ENCODE measurements at places on chromosomes 7 and 10. TPM values are rescaled to one million over a fixed set of nuclear protein-coding genes. Genes with fewer than 3 reads are reported as not detected.
A peak's percentile ranks its signal among the peaks of the same experiment; 100 is the strongest.

The ZEB1 gene
- 3.2 TPM for total RNA-seq

The NAT16 gene
- not detected for total RNA-seq

The DRGX gene
- not detected for total RNA-seq

The EIF3A gene
- 104 TPM for total RNA-seq

The NKX1-2 gene
- not detected for total RNA-seq

The PTN gene
- total RNA-seq: 1.2 TPM

DNA sequence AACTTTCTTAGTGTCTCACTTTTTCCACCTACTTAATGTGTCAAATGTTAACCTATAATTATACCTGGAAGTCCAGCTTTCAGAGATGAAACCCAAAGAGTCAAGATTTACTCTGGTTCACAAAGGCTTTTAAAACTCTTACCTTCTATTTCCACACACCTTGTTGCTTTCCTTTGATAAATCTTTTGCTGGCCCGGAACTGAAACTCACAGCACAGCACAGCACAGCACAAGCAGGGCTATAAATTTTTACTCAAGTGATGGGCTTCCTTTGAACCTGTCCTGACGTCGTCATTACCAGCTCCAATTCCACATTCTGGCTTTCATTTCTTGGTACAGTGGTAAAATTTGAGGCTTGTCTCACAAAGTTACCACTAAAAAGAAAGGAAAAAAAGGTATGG, 861.0 kb downstream of the SORCS3 start:
- H3K4me1 ChIP-seq: no peaks in the 10 kb centered on the region
- H3K4me3 ChIP-seq: no peak overlapping the region
- H3K27me3 ChIP-seq: no peaks in the 10 kb centered on the region
- no peak for DNase-seq
- H3K36me3 ChIP-seq: no peaks in the 10 kb centered on the region

DNA sequence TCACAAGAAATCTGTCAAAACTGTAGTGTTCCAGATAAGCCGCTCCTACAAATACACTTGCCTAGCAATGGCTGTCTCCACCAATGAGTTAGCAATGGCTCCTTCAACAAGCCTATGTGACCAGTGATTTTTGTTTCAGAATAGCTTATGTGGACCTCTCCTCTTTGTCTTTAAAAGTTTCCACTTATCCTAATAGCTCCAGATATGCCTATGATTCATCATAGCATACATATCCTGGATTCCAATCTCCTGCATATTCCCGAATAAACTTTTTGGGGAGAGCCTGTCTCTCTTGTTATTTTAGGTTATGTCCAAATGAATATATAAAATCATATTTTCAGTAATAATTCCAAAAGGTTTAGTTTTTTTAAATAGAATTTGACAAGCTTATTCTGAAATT, 510.6 kb downstream of the ARL4A start:
- H3K4me3 ChIP-seq: no peak overlapping the region
- H3K36me3 ChIP-seq: no peaks in the 10 kb centered on the region

GRCh38 chr7:154587792-154588191, 415.1 kb downstream of the PAXIP1 start:
- no peaks in the 10 kb centered on the region for H3K4me1 ChIP-seq
- H3K27ac ChIP-seq: no peak overlapping the region
- no peak overlapping the region for H3K4me3 ChIP-seq
- DNase-seq: no peak
- H3K36me3 ChIP-seq: no peaks in the 10 kb centered on the region

DNA sequence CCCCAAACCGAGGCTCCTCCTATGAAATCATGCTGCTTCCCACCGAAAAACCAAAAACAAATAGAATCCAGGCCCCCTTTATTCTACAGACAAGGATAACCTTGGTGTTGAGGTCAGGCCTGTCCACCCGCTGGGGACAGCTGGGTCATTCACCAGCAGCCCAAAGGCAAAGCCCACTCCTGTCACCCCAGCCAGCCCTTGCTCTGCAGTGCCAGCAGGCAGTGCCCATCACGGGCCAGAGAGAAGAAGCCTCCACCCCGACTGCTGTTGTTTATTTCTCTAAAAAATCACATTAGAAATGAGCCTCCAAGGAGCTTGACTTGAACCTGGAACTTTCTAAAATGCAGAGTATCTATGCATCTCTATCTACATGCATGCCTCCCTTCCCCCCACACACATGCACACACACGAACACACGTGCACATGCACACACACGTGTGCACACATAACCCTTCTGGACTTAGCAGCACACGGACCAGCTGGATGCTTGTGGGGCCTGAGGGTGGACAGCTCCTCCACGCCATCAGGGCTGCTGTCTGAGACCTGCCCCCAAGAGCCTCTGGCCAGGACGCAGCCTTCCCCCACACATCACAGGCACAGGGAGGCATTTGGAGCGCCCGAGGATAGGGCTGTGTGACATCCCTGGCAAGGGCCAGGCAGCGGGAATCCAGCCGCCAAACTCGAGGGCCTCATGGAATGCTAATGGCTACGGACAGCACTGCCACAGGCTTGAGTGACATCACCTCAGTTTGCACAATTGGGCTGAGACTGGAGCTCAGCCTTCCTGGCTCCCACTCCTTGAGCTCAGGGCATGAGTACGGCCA, 22.8 kb downstream of the PRKAG2 start:
- no peaks in the 10 kb centered on the region for H3K27me3 ChIP-seq
- H3K4me3 ChIP-seq: no peak overlapping the region
- no peak overlapping the region for H3K27ac ChIP-seq

GRCh38 chr10:24344279-24344678, 135.3 kb downstream of the KIAA1217 start:
- no peaks in the 10 kb centered on the region for H3K36me3 ChIP-seq
- H3K27me3 ChIP-seq: no peaks in the 10 kb centered on the region
- H3K4me3 ChIP-seq: peak overlapping the region; percentile 8
- H3K27ac ChIP-seq: peak overlapping the region; percentile 76
- peaks cover 31% of the 10 kb centered on the region for H3K4me1 ChIP-seq

- H3K4me1 ChIP-seq: no peaks in the 10 kb centered on the region
- no peak overlapping the region for H3K4me3 ChIP-seq
- DNase-seq: no peak
Measured at GRCh38 chr10:115866691-115867090, 406.3 kb downstream of the GFRA1 start.

DNA sequence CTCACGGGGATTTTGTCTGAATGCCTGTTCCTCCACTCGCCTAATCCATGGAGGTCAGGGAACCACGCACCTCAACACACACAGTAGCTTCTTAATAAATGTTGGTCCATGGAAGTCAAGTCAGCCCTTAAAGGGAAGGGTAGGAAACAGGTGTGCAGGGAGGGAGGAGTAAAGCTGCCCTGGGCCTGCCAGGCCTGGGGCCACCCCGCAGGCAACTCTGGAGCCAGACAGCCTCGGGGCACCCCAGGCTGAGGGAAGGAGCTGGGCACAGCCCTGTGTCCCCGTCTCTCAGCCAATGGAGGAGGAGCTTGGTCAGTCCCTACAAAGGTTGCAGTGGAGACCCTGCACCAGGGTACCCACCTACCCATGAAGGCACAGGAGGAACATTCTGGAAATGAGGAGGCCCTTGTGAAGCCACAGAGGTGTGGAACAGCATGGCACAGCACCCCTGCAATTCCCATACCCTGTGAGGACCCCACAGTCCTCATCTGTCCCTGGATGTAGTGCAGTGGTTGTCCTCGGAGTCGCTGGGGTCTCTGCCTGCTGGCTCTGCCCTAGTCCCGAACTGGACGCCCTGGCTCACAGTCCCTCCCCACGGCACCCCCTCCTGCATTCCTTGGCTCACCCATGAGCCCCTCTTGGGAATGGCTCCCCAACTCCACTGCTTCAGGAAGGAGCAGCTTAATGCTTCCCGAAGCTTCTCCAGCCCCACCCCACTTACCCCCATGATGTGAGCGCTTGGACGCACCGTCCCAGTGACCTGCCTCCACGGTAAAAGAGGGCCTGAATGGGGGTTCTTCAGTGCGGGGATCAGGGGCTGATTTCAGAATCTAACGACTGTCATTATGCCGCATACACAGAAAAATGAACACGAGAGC, 79.2 kb upstream of the INSIG1 start:
- no peaks in the 10 kb centered on the region for H3K36me3 ChIP-seq
- no peak overlapping the region for H3K27ac ChIP-seq
- H3K27me3 ChIP-seq: no peaks in the 10 kb centered on the region
- no peak overlapping the region for H3K4me3 ChIP-seq
- H3K4me1 ChIP-seq: peaks cover 30% of the 10 kb centered on the region

DNA sequence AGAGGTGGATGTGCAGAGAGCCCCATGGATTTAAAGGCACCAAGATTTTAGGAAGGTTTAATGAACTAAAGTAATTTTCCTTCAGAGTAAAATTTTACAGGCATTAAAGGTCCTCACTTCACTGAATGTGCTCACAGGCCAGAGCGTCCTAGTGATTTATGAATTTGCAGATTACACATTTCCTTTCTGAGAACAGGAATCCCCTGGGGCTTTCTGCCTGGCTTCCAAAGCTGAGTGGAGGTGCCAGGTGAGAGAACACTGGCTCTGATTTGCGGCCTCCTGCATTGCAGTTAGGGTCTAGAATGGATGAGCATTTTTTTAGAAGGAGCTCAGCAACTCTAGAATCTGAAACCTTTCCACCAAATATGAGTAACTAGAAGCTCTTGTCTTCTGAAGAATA, 194.3 kb downstream of the SORCS3 start:
- no peak overlapping the region for H3K4me3 ChIP-seq
- H3K36me3 ChIP-seq: no peaks in the 10 kb centered on the region
- no peaks in the 10 kb centered on the region for H3K27me3 ChIP-seq
- H3K27ac ChIP-seq: no peak overlapping the region
- DNase-seq: no peak
- no peaks in the 10 kb centered on the region for H3K4me1 ChIP-seq

DNA sequence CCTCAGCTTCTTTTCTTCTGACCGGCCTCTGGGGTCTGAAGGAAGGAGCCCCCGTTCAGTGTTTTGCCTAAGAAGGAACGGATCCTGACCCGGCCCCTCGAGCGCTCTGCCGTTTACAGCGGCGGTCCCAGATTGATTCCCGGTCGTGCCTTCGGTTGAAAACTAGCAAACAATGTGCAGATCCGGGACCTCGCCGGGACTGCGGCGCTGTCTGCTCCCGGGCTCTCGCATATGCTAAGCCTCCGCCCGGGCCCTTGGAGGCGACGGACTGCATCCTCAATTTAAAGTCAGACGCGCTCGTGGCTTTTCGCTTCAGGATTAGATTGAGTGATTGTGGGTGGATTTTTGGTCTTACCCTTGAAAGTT, 559 bp downstream of the DBF4 start:
- no peaks in the 10 kb centered on the region for H3K36me3 ChIP-seq
- peak overlapping the region; percentile 85 for H3K27ac ChIP-seq
- peak; percentile 81 for DNase-seq
- no peaks in the 10 kb centered on the region for H3K27me3 ChIP-seq
- H3K4me1 ChIP-seq: peaks cover 25% of the 10 kb centered on the region
- H3K4me3 ChIP-seq: peak overlapping the region; percentile 81

- no peak overlapping the region for H3K4me3 ChIP-seq
- H3K36me3 ChIP-seq: no peaks in the 10 kb centered on the region
- no peaks in the 10 kb centered on the region for H3K4me1 ChIP-seq
Measured at GRCh38 chr7:155283565-155284194, 14.0 kb upstream of the INSIG1 start.

- no peaks in the 10 kb centered on the region for H3K4me1 ChIP-seq
- H3K36me3 ChIP-seq: no peaks in the 10 kb centered on the region
- H3K27ac ChIP-seq: no peak overlapping the region
- H3K4me3 ChIP-seq: no peak overlapping the region
Measured at GRCh38 chr10:133474027-133474426, 20.3 kb downstream of the SCART1 start.

- no peak overlapping the region for H3K4me3 ChIP-seq
- no peaks in the 10 kb centered on the region for H3K27me3 ChIP-seq
- DNase-seq: no peak
- no peaks in the 10 kb centered on the region for H3K4me1 ChIP-seq
- no peaks in the 10 kb centered on the region for H3K36me3 ChIP-seq
- no peak overlapping the region for H3K27ac ChIP-seq
Measured at GRCh38 chr10:90959826-90960225, 38.9 kb upstream of the ANKRD1 start.

GRCh38 chr10:91684841-91685240, 52.0 kb upstream of the PPP1R3C start:
- no peaks in the 10 kb centered on the region for H3K4me1 ChIP-seq
- H3K36me3 ChIP-seq: no peaks in the 10 kb centered on the region
- no peaks in the 10 kb centered on the region for H3K27me3 ChIP-seq
- no peak for DNase-seq
- no peak overlapping the region for H3K27ac ChIP-seq

- H3K27ac ChIP-seq: no peak overlapping the region
- H3K36me3 ChIP-seq: no peaks in the 10 kb centered on the region
- DNase-seq: peak; percentile 8
- H3K4me1 ChIP-seq: no peaks in the 10 kb centered on the region
- H3K4me3 ChIP-seq: no peak overlapping the region
Measured at GRCh38 chr7:124263232-124263827, 230.5 kb upstream of the TMEM229A start.

GRCh38 chr10:100740476-100741377, 4.7 kb upstream of the PAX2 start:
- no peak overlapping the region for H3K4me3 ChIP-seq
- H3K27me3 ChIP-seq: peaks cover 52% of the 10 kb centered on the region
- H3K36me3 ChIP-seq: no peaks in the 10 kb centered on the region
- peaks cover 21% of the 10 kb centered on the region for H3K4me1 ChIP-seq
- no peak for DNase-seq

- H3K4me3 ChIP-seq: no peak overlapping the region
- no peaks in the 10 kb centered on the region for H3K36me3 ChIP-seq
- DNase-seq: no peak
- H3K27me3 ChIP-seq: no peaks in the 10 kb centered on the region
- H3K27ac ChIP-seq: no peak overlapping the region
Measured at GRCh38 chr10:121692626-121693025, 94.4 kb upstream of the FGFR2 start.

DNA sequence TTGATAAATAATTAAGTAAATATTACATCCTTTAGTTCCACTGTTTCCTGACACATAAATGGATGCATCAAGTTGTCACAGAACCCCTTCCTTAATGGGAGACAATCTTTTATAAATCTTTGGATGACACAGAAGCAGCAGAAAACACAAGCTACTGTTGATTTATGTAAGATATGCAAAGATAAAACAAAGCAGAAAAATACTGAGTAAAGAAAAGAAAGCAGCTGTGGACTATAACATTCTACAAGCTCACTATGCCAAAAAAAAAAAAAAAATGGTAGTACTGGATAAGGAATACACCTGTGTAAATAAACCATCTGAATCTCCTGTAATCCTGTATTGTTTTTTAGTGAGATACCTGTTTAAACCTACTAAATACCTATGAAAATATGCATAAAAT, 92.0 kb upstream of the FAM180A start:
- H3K27ac ChIP-seq: no peak overlapping the region
- H3K36me3 ChIP-seq: no peaks in the 10 kb centered on the region
- no peaks in the 10 kb centered on the region for H3K27me3 ChIP-seq
- no peak overlapping the region for H3K4me3 ChIP-seq
- H3K4me1 ChIP-seq: no peaks in the 10 kb centered on the region
